ENCODE measurements at places on chromosomes 2 and 18. TPM values are rescaled to one million over a fixed set of nuclear protein-coding genes. Genes with fewer than 3 reads are reported as not detected.

Gene SEPTIN2
- 321 TPM for total RNA-seq

Gene EFHD1
- total RNA-seq = 67.2 TPM

Gene REG3G
- not detected for total RNA-seq

Gene DLX1
- total RNA-seq = 0.29 TPM

Gene NDC80
- total RNA-seq = 0.44 TPM

Gene BIN1
- 30.1 TPM for total RNA-seq

Gene FN1
- total RNA-seq = 74.9 TPM

Gene KIAA2012
- total RNA-seq = not detected

Gene FAM117B
- 11.9 TPM for total RNA-seq

Gene CDKL4
- not detected for total RNA-seq

Gene SERPINB7
- total RNA-seq = not detected

Gene C2orf15
- 4.8 TPM for total RNA-seq

Gene STARD6
- not detected for total RNA-seq

Gene ABCB11
- total RNA-seq = 18.4 TPM

Gene CRYGC
- total RNA-seq = not detected

Gene CSRNP3
- total RNA-seq = 1.4 TPM

Gene WDR33
- total RNA-seq = 83.3 TPM

Gene RIT2
- total RNA-seq = not detected

Gene MARCO
- total RNA-seq = 6.6 TPM

Gene DLGAP1
- total RNA-seq = 5.2 TPM

Gene ZC3H6
- total RNA-seq = 14.4 TPM

Gene GPR45
- total RNA-seq = not detected

Gene POTEF
- 3.3 TPM for total RNA-seq

Gene DPYSL5
- not detected for total RNA-seq

Gene AGXT
- total RNA-seq = under 0.01 TPM

Gene RFTN2
- 21.1 TPM for total RNA-seq

Gene FAM161A
- total RNA-seq = 4.0 TPM

Gene HNRNPLL
- total RNA-seq = 57.0 TPM

Gene C2orf78
- total RNA-seq = not detected

Gene NYAP2
- total RNA-seq = 0.15 TPM

Gene PLEK
- 3.6 TPM for total RNA-seq

Gene NTSR2
- total RNA-seq = 0.32 TPM

Gene MZT2B
- total RNA-seq = 99.9 TPM

Gene PNPT1
- total RNA-seq = 21.8 TPM

Gene TMEFF2
- 0.32 TPM for total RNA-seq

Gene ALPG
- total RNA-seq = not detected

Gene RAB6D
- not detected for total RNA-seq

Gene MGAT5
- total RNA-seq = 30.5 TPM

Gene RND3
- total RNA-seq = 105 TPM

Gene CFAP65
- total RNA-seq = 0.33 TPM

Gene STPG4
- not detected for total RNA-seq

Gene LOXL3
- total RNA-seq = 6.6 TPM

Gene SLC23A3
- 3.4 TPM for total RNA-seq

Gene TUBA3E
- total RNA-seq = not detected

Gene C18orf54
- total RNA-seq = 2.3 TPM

Gene UGT1A8
- total RNA-seq = not detected

Gene CTLA4
- 0.64 TPM for total RNA-seq

Gene IER3IP1
- 15.1 TPM for total RNA-seq

Gene NRP2
- 32.0 TPM for total RNA-seq

Gene HRH4
- 0.16 TPM for total RNA-seq

Gene PLGLB1
- 6.0 TPM for total RNA-seq

Gene SLC30A3
- total RNA-seq = not detected
